ENCODE measurements at places on chromosomes 16 and 17.
A peak's percentile ranks its signal among the peaks of the same experiment; 100 is the strongest.

DNA sequence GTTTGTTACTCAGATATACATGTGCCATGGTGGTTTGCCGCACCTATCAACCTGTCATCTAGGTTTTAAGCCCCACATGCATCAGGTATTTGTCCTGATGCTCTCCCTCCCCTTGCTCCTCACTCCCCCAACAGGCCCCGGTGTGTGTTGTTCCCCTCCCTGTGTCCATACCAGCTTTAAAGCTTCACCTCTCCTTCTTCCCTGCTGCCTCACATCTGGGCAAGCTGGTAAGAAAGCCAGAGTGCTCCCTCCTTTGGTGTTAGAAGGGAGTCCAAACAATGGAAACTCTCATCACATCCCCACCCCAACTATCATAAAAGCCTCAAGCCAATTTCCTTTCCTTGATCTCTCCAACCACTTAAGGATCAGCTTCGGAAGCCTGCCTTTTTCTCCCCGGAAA, 1115.6 kb upstream of the GOT2 start:
- no peak for DNase-seq

DNA sequence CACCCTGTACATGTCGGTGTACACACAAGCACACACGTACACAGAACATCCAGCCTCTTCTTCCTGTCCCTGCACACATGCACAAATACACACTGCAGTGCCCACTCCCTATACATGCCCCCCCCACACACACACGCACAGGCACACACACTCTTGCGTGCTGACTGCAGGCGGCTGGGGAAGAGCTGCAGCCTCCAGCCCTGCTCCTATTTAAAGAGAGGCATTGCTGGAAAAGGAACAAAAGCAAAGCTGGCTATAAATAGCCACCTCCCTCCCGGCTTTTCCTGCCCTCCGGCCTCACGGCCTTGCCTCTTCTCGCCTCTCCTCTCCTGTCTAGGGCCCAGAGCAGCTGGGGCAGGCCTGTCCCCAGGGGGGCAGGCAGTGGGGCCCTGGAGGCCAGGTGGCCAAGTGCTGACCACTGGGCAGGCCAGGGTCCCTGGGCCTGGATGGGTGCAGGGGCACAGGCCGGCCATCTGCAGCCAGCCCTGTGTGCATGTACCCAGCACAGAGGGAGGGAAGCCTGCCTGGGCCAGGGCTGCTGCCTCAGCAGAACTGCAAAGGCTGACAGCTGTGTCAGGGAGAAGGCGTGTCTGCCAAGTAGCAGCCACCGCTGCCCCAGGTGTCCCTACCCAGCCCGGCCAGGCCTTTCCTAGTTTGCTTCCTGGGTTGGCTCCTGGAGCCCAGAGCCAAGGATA, 25.4 kb downstream of the RTN4RL1 start:
- no peak for DNase-seq

DNA sequence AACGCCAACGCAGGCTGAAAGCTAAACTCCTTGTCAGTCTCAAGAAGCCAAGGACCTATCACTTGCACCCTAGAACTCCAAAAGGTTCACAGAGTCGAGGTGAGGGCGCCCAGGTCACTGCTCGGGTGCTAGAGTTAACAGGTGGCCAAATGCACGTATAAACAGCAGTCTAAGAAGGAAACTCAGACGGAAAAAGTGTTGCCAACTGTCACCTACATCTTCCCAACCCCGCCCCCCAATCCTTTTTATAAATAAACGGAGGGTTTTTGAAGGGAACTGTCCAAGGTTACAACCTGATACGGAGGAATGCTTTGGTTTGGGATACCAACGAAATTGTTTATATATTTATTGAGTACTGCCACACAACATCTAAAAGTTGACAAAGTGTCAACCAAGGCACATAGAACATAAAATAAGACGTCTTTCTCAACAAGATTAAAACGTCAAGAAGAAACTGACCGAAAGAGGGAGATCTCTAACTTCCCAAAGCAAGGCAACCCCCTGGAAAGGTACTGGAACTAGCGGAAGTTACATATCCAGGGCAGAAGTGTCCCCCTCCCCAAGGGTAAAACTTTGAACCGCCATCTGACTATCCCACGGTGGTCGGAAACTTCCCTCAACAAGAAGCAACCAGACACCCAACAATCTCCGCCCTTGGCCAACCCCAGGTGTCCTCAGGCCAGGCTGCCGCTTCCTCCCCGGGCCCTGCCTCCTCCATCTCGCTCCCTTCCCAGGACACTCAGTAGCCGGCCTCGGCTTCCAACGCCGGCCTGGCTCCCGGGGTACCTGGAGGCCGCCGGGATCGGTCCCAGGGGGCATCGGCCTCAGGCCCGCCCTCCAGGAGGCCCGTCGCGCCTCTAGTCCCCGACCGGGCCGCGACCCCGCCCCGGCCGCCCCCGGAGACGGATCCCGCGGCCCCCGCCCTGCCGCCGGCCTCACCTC, 982 bp downstream of the SPAG9 start:
- peak; percentile 7 for DNase-seq

DNA sequence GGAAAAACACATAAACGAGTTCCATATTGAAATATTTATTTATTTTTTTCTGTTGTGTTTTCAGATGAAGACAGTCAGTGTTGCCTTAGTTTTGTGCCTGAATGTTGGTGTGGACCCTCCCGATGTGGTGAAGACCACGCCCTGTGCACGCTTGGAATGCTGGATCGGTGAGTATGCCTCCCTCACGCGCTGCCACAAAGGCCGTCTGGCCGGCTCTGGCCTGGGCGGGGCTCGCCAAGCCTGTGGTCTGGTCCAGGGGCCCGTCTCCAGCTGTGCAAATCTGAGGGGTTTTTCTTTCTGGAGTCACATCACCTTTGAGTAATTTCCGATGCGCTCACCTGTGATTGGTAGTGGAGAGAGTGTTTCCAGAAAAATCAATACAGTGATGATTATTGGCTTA, 81.0 kb downstream of the RPTOR start:
- DNase-seq = no peak

DNA sequence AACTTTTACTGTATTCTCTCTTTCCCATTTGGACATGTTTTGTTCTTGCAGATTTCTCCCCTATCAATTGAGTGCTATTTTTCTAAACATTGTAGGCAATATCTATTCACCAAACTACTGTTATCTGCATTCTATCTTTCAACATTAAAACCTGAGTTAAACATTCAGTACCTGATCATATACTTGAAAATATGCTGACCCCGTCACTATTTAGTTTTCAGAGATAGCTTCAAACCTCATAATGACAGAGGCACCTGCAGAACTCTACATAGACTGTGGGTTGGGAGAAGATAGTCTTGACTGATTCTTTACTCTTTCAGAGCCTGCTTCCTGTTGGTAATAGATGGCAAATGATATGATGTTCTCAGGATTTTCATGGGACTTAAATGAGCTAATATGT, 965.7 kb upstream of the GOT2 start:
- DNase-seq = no peak

GRCh38 chr17:40180694-40181093, 3.4 kb downstream of the RAPGEFL1 start:
- DNase-seq = no peak

DNA sequence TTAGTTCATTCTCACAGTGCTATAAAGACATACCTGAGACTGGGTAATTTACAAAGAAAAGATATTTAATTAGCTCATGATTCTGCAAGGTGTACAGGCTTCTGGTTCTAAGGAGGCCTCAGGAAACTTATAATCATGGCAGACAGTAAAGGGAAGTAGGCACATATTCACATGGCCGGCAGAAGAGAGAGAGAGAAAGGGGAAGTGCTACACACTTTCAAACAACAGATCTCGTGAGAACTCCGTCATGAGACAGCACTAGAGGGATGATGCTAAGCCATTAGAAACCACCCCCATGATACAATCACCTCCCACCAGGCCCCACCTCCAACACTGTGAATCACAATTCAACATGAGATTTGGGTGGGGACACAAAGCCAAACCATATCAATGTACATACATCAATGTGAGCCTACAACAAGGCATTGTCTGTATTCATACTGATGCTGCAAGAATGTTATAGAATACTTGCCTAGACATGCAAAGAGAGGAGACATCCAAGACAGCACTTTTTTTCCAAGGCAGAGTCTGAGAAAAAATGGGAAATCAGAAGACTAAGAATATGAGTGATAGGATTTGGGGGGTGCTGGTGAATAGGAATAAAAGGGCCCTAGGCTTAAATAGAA, 114.8 kb upstream of the XYLT1 start:
- no peak for DNase-seq

DNA sequence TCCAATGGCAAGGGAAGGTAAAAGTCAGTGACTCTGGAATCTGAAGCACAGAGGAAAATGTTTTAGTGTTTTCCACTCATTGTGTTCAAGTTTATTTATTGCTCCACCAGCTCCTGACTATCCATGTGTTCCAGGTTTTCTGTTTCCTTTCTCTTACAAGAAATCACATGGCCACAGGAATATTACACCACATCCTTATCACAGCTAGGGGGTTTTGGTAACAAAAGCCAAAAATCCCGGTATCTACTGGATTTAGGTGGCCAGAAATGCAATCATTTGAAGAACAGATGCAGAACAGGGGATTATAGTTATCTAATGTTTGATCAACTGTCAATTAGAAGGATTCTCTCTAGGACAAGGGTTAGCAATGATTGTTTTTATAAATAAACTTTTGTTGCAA, 47.9 kb downstream of the STH start:
- DNase-seq = no peak

DNA sequence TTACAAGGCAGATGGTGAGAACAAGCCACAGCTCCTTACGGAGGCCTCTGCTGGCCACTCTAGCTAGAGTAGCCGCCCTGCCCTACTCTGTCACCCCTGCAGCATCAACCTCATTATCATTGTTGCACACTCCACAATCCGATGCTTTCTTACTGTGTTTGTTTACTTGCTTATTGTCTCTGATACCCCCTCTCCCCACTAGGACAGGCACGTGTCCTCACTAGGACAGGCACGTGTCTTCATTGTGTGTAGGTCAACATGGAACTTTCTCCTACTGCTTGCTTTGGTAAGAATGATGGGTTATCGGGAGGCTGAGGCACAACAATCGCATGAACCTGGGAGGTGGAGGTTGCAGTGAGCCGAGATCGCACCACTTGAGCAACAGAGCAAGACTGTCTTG, 63.9 kb downstream of the KNOP1 start:
- DNase-seq = no peak

GRCh38 chr16:60704726-60705125, 1331.5 kb downstream of the CDH8 start:
- no peak for DNase-seq

DNA sequence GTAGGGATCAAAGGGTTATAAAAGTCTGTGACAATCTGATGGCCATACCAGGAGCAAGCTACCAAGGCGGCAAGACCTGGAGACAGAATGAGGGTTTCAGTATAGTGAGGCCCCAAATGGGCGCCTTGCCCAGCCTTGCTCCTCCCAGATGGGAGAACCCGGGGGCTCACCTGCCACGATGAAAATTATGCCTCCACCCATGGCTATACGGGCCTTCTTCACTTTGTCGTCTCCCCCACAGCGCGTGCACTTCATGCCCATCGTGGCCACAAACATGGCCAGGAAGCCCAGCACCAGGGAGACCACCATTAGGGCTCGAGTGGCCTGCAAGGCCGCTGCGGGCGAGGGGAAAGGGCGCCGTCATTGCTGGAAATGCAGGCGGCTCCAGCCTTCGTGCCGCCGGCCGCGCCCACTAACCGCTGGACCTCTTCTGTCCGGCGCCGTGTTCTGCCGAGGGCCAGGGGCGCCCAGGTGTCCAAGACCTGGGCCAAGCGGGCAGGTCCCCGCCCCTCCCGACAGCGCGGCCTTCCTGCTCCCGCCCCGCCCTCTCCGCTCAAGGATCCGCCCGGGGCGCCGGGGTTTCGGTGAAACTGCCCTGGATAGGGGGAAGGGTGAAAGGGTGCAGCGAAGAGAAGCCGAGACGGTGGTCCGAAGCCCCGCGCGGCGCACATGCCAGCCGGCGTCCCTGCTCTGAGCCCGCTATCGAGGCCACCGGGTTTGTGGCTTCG, 1.5 kb downstream of the CLDN7 start:
- DNase-seq = peak; percentile 45

DNA sequence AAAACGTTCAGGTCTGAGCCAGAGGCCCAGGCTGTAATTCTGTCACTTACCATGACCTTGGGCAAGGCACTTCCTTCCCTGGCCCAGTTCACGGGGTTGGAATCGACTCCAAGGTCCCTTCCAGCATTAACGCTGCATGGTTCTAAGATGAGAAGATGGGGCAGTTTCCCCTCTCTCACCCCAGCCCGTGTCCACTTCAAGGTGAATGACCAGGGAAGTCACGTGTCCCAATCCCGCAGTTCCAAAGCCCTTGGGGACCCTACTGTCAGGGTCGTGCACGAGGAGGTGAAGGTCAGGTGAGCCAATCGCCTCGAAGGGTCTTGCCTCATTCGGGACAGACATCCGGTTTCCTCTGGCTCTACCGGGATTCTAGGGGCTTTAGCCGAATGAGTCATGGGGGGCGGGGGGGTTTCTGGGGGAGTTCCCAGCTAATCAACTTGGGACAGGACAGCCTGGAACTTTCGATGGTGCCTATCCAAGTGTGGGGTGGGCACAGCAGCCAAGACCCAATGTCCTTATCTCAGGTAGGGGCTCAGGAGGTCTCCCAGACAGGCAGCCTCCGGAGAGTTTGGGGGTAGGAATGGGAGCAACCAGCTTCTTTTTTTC, 762 bp upstream of the CSF3 start:
- no peak for DNase-seq
